ENCODE measurements at places on chromosomes 12 and 14.

DNA sequence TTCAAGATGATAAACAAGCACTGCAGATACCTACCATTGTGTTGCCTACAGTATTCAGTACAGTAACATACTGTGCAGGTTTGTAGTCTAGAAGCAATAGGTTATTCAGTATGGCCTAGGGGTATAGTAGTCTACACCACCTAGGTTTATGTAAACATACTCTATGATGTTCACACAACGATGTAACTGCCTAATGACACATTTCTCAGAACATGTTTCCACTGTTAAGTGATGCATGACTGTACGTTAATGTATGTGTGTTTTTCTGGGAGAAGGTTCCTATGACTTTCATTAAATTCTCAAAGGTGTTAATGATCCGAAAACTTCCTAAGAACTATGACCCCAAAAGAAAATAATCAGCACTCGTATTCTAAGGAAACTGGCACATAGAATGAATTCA lies 20.9 kb upstream of the CALM1 start:
- no peak for DNase-seq

DNA sequence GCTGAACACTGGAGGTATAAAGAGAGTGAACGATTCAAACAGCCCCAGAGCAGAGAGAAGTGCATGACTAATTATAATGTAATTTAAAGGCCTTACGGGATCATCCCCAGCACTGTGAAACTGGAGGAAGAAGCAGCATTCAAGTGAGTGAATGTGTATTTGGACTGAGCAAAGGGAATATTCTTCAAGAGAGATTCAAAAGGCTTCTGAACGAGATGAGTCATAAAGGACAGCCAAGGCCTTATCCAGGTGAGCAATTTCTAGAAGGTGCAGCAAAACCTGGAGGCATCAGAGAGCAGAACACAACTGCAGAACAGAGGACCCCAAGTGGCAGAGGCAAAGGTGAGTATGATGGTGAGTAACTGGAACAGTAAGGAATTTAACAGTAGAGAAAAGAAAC lies 127.2 kb downstream of the BCAT1 start:
- DNase-seq: no peak

DNA sequence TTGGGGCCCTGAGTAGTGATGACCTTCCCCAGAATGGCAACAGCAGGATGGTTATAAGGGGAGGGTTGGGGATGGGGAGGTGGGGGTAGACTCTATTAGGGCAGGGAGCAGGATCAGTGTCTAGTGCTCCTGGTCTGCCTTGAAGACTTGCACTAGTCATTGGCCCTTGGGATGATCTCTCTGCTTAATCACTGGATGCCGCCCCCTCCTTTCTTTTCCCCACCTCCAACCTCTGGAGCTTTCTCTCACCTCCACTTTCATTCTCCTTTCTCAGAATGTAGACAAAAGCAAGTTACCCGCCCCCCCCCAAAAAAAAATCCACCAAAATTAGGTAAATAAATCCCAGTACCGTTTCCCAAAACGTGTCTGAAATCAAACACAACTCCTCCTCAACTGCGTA lies 2.8 kb upstream of the KCNK10 start:
- no peak for DNase-seq

GRCh38 chr12:114924946-114925475 lies 241.0 kb upstream of the TBX3 start:
- no peak for DNase-seq

DNA sequence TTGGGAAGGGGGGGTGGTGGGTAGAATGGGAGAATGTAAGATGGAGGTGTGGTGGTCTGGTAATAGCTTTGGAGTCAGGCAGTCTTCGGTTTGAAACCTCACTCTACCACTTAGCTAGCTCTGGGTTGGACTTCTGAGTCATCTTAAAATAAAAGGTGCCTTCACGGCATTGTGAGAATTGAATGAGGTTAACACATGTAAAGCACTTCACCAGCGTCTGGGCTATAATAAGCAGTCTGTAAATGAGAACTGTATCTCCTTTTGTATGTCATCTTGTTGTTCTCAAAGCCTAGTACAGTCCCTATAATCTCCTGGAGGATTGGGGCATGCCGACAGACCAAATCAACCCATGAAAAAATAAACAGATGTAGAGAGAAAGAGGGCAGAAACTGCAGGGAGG lies 11.2 kb downstream of the C2CD5 start:
- DNase-seq: no peak
